ENCODE measurements at places on chromosomes 3 and 15. TPM values are rescaled to one million over a fixed set of nuclear protein-coding genes. Genes with fewer than 3 reads are reported as not detected.

GRCh38 chr15:86691091-86691663 is 611.5 kb downstream of the AGBL1 start:
- no peak for DNase-seq

DNA sequence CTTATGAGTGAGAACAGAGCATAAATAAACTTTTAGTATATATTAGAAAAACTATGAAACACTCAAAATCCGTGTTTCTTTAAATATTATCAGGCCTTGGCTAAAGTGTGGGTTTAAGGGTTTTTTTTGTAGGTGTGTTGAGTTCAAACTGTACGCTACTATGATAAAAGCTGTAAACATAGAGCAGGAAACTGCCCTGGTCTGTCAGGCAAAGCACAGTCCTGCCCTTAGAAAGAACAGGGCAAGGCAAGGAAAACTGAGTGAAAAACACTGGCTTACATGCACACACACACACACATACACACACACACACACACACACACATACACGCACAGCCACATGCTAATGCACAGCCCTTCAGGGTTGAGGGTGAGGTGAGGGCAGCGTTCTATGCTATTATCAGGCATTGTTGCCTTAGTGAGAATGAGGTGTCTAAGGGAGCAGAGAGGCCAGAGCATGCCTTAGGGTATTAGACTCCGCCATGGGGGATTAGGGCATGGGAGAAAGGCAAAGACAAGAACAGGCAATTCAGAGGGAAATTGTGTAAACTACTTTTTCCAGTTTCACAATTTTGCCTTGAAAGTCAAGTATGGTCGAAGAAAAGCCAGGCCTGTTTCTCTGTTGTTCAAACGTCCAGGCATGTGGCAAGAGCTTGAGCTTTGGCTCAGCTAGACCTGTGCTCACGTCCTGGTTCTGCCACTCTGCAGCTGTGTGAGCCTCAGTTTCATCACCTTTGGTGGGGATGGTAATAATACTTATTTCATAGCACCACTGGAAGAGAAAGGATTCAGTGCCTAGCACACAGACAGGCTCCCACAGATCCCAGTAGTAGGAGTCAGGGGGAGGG is 36.3 kb upstream of the TPM1 start:
- DNase-seq = no peak

- DNase-seq = no peak
These were observed 83.6 kb upstream of the XCR1 start for GRCh38 chr3:46110701-46111493.

DNA sequence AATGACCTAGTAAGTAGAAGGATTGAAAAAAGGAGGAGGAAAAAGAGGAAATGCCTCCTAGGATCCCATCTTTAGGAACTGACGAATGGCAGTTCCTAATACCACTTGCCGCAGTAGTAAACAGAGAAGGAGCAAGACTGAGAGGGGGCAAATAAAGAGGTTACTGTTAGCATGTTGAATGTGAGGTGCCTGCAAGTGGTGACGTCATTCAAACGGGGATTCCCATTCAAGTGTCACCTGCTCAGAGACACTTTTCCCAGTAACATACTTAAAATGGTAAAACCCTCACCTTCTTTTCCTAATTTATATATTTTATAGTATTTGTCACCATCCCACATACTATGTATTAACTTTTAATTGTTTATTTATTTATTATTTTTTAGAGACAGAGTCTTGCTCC is 178.9 kb downstream of the IL5RA start:
- DNase-seq = no peak

Gene TMEM212
- total RNA-seq = not detected

GRCh38 chr3:128195802-128196201 is 42.5 kb downstream of the EEFSEC start:
- DNase-seq = no peak

DNA sequence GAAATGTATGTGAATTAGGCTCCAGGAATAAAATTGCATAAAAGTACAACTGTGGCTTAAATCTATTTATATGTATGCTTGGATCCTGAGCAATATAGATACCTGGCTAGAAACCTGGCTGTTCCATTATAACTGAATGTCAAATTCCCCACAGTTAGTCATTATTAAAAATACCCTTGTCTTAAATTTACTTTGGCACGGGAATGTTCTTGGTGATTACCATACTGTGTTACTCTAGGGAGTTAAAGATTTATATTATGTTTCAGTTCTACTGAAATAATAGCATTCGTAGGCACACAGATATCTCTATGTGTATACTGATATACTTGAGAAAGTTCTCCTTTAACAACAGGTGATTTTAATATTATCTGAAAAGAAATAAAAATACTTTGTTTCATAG is 394.1 kb downstream of the PTPRG start:
- DNase-seq = no peak

- no peak for DNase-seq
These were observed 258.9 kb downstream of the UACA start for GRCh38 chr15:70504299-70504951.

Gene IGSF10
- 61.5 TPM for total RNA-seq

Gene IQCF6
- total RNA-seq = not detected

DNA sequence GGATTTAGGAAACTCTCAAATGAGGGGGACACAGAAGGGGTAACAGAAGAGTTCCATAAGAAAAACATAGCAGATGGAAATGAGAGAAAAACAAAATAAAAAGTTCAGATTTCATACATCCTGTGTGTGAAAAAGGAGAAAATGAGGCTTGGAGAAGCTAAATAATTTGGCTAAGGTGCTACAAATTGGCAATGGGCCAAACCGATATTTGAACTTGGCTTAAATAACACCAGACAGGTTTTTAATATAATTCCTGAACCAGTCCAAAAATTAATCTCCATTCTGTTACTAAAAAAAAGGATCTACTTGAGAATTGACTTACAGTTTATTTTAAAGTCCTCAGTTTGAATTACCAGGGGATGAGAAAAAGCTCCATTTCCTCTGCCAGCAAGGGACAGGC is 342.9 kb upstream of the DPH6 start:
- DNase-seq = no peak

DNA sequence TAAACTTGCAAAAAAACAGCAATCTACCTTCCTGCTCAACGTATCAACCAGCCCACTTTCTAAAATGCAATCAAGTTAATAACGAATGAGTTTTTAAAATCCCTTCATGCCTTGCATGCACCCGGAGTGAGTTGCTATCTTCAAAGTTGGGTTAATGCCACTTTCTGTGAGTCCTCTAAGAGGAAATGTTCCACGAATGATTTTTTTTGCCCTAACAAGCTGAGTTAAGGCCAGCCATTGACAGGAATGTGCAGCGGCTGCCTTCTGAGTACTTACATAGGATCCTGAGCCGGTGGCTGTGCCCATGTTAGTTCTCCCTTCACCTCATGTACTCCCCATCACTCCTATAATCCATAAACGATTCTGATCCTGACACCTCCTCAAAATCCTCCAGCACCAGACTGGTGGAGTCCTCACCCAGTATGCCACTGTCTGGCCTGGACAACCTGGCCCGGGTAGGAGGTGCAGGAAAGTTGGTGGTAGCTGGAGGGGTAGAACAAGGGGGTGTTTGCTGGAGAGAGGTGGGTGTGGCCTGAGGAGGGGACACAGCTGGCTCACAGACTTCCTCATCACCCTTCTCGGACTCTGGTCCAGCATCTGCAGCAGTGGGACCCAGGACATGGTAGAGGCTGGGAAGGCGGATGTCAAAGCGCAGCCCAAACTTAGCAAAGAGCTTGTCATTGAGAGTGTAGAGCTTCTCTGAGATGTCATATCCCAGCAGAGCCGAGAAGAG is 12.4 kb downstream of the POPDC2 start:
- no peak for DNase-seq

GRCh38 chr3:16181361-16181760 is 6.9 kb downstream of the GALNT15 start:
- no peak for DNase-seq

- peak; percentile 29 for DNase-seq
These were observed 9.8 kb upstream of the SLC9C1 start for GRCh38 chr3:112303764-112304325.

Gene MESP1
- total RNA-seq = 1.6 TPM

Gene GOLGA6L7
- not detected for total RNA-seq

Data from skin of body (tissue), 3 donors.